ENCODE measurements at places on chromosomes 1 and 21. TPM values are rescaled to one million over a fixed set of nuclear protein-coding genes. Genes with fewer than 3 reads are reported as not detected.
A peak's percentile ranks its signal among the peaks of the same experiment; 100 is the strongest.

GRCh38 chr1:44677201-44677766, 2.8 kb downstream of the ARMH1 start:
- no peak for DNase-seq

DNA sequence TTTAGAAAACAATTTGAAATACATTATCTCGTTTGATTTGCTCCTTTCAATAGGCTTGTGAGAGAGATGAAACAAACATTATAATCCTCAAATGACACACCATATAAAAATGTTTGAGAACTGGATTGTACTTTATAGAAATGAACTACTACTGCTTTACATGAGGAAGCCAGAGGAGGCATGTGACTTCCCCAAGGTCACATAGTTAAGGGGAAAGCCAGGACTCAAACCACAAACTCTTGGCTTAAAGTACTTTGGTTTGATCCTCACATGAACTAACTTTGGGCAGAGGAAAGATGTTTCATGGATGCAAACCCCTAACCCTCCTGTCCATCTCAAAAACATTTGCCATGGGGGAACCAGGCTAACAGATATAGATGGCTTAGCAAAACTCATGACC, 4.7 kb downstream of the ARHGEF11 start:
- DNase-seq: no peak

DNA sequence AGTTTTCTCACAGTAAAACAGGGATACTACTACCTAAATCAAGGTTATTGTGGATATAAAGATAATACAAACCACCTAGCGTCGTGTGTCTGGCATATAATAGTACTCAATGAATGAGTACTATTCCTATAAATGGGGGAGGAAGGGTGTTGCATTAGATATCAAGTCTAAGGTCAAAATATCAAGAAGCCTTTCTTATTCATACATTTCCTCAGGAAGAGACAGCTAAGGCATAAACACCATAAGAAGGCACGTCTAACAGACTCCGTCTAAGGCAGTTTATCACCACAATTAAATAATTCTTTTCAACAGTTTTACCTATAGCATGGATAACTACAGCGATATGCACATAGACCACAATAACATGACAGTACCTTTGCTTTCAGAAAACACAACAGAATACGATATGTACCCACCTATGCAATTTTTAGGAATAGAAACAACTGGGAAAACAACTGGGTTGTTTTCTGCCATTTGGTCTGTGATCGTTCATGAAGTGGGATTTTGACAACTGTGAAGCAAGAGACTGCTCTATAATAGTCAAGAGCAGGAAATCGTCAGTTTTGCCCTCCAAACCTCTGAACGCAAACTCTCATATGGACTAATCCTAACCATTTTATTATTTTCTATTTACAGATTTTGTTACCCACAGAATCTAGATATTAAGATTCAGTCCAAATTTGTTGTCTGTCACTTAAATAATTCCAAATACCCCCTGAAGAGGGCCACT, 53.1 kb downstream of the HNRNPR start:
- no peak for DNase-seq

DNA sequence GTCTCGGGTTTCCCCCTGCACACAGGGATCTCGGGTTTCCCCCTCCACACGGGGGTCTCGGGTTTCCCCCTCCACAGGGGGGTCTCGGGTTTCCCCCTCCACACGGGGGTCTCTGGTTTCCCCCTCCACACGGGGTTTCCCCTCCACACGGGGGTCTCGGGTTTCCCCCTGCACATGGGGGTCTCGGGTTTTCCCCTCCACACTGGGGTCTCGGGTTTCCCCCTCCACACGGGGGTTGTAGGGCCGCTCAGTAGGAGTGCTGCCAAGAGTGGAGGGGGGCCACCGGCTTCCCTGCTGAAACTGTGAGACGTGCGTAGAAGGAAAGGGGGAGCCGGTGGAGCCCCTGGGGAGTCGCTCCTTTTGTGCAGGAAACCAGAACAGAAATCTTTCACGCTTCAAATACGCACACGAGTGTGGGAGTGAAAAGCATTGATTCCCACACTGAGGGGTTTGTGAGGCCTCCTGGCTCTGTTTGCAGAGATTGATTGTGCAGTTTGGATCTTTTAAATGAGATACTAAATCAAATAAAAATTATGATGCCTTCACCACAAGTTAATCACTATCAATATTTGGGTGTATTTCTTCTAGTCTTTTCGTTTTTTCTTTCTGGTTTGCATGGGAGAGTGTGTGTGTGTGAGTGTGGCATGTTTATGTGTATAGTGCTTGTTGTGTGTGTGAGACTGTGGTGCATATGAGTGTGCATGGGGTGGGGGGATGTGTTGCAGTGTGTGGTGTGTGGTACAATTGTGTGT, 54.3 kb upstream of the TRAPPC10 start:
- DNase-seq: no peak

DNA sequence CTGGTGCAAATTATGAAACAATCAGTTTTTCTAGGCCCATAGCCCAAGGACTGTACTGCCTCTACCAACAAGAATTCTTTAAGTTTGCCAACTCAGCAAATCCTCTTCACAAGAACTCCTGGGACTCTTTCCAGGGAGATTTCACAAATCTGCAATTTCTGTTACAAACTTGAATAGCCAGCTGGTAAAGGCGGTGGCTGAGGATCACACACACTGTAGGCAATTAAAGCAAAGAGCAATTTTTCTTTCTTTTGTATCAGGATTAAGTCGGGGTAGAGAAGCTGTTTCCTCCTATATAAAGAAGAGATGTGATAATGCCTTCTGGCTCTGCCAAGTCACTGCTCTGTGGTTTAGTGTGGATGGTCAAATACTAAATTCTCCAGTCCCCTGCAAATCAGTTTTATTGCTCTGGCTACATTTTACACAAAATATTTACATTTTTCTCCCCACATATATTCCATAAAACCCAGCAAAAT, 1.7 kb downstream of the ALDH9A1 start:
- DNase-seq: no peak

- no peak for DNase-seq
These were observed 234.8 kb downstream of the HMCN1 start for GRCh38 chr1:185969028-185969427.

GRCh38 chr1:31116022-31116421, 50.5 kb upstream of the PUM1 start:
- DNase-seq: no peak

DNA sequence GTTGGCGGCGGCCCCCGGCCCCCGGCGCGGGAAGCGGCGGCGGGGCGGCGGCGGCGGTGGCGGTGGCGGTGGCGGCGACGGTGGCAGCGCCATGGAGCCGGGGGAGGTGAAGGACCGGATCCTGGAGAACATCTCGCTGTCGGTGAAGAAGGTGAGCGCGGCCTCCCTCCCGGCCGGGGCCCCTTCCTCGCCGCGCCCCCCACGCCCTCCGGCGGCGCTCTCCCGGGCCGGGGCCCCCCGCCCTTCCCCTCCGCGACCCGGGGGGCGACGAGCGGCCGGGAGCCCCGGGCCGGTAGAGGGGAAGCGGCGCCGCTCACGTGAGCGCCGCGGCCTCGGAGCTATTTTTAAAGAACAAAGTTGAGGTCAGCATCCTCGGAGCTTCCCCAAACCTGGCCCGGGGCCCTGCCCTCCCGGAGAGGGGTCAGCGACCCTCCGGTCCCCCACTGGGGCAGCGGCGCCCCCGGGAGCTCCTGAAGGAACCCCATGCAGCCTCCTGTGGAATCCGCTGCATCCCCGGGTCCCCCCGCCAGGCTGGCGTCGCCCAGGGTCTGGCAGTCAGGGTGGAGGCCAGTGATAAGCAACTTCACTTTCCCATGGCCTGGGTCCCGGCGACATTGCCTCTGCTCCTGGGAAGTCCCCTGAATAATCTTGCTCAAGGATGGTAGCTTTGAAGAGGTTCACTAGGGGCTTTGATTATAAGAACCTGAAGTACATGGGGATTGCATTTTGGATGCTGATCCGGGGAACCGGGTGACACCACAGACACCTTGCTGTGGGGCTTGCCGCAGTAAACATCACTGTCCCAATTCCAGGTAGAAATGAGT, 560 bp downstream of the PLEKHM2 start:
- DNase-seq: peak; percentile 32

DNA sequence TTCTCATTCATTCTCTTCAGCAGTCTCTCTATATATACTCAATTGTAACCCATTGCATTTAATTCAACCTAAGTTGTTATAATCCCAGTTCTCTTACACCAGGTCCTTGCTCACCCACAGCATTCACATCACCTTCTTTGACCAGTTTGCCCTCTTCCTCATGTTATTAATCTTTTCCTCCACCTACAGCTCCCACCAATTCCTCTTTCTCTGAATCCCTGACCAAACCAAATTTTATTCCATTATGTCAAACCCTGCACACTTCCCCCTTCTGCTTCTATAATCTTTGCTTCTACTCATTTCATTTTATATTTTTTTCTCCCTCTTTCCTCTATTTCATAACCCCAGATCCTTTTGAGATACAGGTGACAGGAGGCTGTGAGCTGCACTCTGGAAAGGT, 1.4 kb downstream of the CD1A start:
- no peak for DNase-seq

- peak; percentile 27 for DNase-seq
These were observed 17.4 kb downstream of the TIAM1 start for GRCh38 chr21:31326522-31327242.

- DNase-seq: no peak
These were observed 74.8 kb upstream of the LRRN2 start for GRCh38 chr1:204760350-204760749.

GRCh38 chr1:26164036-26164860, 4.5 kb downstream of the C1orf232 start:
- DNase-seq: peak; percentile 56

DNA sequence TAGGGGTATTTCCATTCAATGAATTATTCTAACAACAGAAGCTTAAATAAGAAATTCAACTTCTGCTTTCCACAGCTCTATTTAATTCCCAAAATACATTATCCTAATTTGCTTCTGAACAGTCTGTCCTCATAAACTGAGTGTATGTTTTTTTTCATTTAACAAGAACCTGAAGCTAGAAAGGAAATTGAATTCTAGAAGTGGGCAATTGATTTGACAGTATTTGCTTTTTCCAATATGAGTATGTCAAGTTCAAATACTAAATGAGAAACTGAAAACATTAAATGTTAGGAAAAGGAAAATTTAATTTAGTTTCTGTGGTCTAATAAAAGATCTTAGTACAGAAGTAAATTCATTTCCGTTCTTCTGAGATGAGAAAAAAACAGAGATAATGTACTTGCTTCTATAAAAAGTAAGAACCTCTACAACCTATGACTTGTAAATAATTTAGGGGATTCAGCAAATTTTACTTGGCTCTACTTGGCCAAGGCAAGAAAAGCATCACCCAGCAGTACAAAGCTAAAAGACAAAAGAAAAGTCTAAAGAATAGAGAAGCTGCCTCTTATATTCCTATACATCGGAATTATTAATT, 31.1 kb downstream of the RAB3GAP2 start:
- no peak for DNase-seq

- DNase-seq: no peak
These were observed 12.2 kb downstream of the ARHGEF2 start for GRCh38 chr1:155966135-155966534.

- no peak for DNase-seq
These were observed 122.3 kb downstream of the FOXD2 start for GRCh38 chr1:47559944-47560695.

- DNase-seq: no peak
These were observed 56.8 kb downstream of the CSMD2 start for GRCh38 chr1:34108269-34108668.

- no peak for DNase-seq
These were observed 37.0 kb downstream of the LRIG2 start for GRCh38 chr1:113109908-113110554.

GRCh38 chr1:109025694-109026093, 16.2 kb downstream of the WDR47 start:
- DNase-seq: no peak

GRCh38 chr1:55288245-55288644, 73.1 kb upstream of the USP24 start:
- no peak for DNase-seq

- no peak for DNase-seq
These were observed 25.6 kb downstream of the CDKN2C start for GRCh38 chr1:50995651-50996050.

- peak; percentile 39 for DNase-seq
These were observed 87.9 kb upstream of the LYST start for GRCh38 chr1:235954306-235955283.

- DNase-seq: no peak
These were observed 32.8 kb downstream of the ELK4 start for GRCh38 chr1:205598841-205599668.

DNA sequence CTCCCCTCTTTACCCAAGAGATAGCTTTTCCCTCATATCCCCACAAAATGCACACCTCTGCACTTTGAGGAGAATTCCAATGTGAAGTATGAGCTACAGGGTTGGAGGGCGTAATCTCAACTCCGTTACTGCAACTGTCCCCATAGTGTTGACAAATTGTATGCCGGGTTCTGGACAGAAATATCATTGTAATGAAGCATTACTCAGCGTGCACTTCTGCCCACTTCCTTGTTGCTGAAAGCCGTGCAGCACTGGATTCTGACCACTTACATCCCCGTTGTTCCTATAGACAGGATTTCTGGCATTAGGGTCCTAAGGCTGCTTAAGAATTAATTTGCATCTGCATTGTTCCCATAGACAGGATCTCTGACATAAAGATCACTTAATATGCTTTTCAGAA, 205.6 kb downstream of the RHOU start:
- DNase-seq: no peak

Gene IL6R
- 91.6 TPM for total RNA-seq

Gene IQCC
- 2.3 TPM for total RNA-seq

Gene LRRC7
- 0.62 TPM for total RNA-seq

Gene CYP4A22
- not detected for total RNA-seq

Gene ATAD3C
- 1.5 TPM for total RNA-seq

Gene PWP2
- 21.9 TPM for total RNA-seq

Gene COL9A2
- total RNA-seq: 2.0 TPM

Gene RHEX
- 0.22 TPM for total RNA-seq

Gene MYCL
- 8.1 TPM for total RNA-seq

Gene RIPPLY3
- total RNA-seq: not detected

Gene ADCY10
- total RNA-seq: not detected

Gene CYP4A11
- not detected for total RNA-seq

Gene OR14K1
- total RNA-seq: not detected

Gene OR2T11
- not detected for total RNA-seq

Gene UMODL1
- 0.34 TPM for total RNA-seq
